ENCODE measurements at places on chromosomes 16 and 17.

DNA sequence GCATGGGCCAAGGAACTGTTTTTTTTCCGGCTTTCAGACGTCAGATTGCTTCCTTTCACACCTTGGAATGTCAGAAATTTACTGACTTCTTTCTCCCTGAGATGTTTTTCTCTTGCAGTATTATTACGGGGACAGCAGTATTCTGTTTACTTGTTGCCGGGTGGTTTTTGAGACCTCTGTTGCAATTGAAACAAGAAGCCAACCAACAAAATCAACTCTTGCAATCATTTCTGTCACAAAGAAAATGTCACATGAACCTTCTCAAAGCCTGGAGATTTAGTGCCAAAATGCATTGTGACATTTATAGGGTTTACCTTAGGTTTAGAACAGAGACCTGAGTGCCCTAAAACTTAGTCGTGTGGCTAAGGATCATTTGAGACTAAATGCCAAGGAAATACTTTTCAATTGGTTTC lies 174.3 kb downstream of the MAP2K6 start:
- H3K4me1 ChIP-seq = peaks cover 13% of the 10 kb centered on the region
- H3K4me3 ChIP-seq = no peak overlapping the region
- no peaks in the 10 kb centered on the region for H3K36me3 ChIP-seq
- no peaks in the 10 kb centered on the region for H3K27me3 ChIP-seq

DNA sequence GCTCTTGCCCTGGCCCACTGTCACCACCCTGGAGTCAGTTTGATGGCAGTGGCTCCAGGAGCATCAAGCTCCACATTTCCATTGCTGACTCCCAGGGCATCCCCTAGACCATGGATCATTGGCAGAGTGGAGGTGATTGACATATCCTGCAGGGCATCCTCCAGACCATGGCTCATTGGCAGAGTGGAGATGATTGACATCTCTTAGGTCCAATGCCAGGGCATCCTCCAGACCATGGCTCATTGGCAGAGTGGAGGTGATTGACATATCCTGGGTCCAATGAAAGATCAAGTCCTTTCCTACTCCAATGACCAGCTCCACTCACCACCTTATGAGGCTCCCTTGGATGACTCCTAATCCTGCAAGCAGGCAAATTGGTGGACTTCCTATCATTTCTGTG lies 174.3 kb upstream of the NLRP1 start:
- H3K4me3 ChIP-seq = no peak overlapping the region
- no peak for DNase-seq
- no peak overlapping the region for H3K27ac ChIP-seq
- H3K27me3 ChIP-seq = no peaks in the 10 kb centered on the region

- H3K4me1 ChIP-seq = no peaks in the 10 kb centered on the region
- H3K4me3 ChIP-seq = no peak overlapping the region
- H3K27ac ChIP-seq = no peak overlapping the region
- H3K27me3 ChIP-seq = no peaks in the 10 kb centered on the region
- no peak for DNase-seq
Observed at GRCh38 chr17:13931111-13931526, 138.2 kb upstream of the COX10 start.

- H3K4me1 ChIP-seq = peaks cover 66% of the 10 kb centered on the region
- peak overlapping the region; percentile 66 for H3K27ac ChIP-seq
- H3K36me3 ChIP-seq = peaks cover 45% of the 10 kb centered on the region
- H3K27me3 ChIP-seq = no peaks in the 10 kb centered on the region
Observed at GRCh38 chr17:77404812-77405581, 264.2 kb downstream of the SEC14L1 start.

- H3K4me3 ChIP-seq = no peak overlapping the region
- peaks cover 14% of the 10 kb centered on the region for H3K36me3 ChIP-seq
- no peak overlapping the region for H3K27ac ChIP-seq
- H3K4me1 ChIP-seq = 0 out of 2 replicates have a peak, but pooled peaks cover 4% of the 10 kb centered on the region
Observed at GRCh38 chr16:57115514-57116182, 23.3 kb downstream of the CPNE2 start.

GRCh38 chr17:37358830-37359681 lies 16.7 kb upstream of the C17orf78 start:
- H3K4me1 ChIP-seq = peaks cover 20% of the 10 kb centered on the region
- peaks cover 3% of the 10 kb centered on the region for H3K36me3 ChIP-seq
- H3K4me3 ChIP-seq = peak overlapping the region; percentile 70
- peak; percentile 95 for DNase-seq
- peak overlapping the region; percentile 60 for H3K27ac ChIP-seq
- H3K27me3 ChIP-seq = no peaks in the 10 kb centered on the region

DNA sequence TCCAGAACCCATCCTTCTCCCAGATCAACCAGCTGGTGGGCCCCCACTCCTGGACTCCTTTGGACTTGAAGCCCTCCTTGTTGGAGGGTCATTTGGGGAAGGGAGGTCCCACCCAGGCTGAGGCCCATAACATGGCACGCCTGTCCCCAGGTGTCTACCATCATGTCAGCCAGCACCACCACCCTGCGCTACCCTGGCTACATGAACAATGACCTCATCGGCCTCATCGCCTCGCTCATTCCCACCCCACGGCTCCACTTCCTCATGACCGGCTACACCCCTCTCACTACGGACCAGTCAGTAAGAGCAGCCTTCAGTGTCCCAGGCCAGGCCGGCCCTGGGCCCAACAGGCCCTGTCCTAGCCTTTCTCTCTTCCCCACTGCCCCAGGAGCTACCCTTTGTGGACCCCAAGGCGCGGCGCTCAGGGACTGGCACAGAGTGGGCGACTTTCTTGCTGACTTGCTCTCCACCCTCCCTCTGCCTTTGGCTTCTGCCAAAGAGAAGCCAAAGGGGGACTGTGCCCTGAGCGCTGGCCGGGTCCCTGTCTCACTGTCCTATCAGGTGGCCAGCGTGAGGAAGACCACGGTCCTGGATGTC lies 4.3 kb downstream of the TUBG1 start:
- DNase-seq = no peak
- peaks cover 45% of the 10 kb centered on the region for H3K36me3 ChIP-seq
- H3K4me1 ChIP-seq = peaks cover 5% of the 10 kb centered on the region
- H3K27ac ChIP-seq = no peak overlapping the region

- H3K27ac ChIP-seq = no peak overlapping the region
- no peak for DNase-seq
- H3K4me3 ChIP-seq = no peak overlapping the region
- H3K4me1 ChIP-seq = peaks cover 16% of the 10 kb centered on the region
- H3K27me3 ChIP-seq = no peaks in the 10 kb centered on the region
Observed at GRCh38 chr17:66966704-66967418, 2.4 kb downstream of the CACNG4 start.

DNA sequence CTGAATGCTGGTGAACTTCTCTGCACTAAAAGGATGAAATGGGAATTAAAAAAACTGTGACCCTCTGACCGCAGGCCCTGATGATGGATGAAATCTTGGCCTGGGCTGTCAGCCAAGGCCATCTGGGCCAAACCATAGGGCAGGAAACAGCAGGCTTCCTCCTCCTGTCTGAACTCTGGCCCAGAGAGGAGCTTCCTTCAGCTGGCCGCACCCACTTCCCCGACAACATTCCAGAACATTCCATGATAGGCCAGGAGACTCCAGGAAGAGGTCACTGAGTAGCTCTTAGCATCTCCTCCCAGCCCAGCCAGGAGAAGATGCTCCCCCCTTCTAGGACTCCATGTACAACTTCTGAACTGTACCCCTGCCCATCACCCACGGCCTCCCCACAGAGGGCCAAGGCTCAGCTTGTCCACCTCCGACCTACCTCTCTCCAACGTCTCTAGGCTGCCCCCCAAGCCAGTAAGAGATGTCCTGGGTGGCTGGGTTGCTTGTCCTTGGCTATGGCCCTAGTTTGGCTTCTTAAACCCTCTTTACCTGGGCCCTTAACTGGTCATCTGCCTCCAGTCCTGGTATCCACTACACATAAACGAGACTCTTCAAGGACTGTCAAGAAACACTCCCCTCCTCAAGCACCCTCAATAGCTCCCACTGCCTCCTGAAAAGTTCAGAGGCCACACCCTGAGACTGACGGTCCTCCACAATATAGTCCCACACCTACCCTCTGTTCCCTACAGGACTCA lies 1.7 kb downstream of the RPH3AL start:
- H3K36me3 ChIP-seq = no peaks in the 10 kb centered on the region
- H3K27ac ChIP-seq = no peak overlapping the region
- H3K27me3 ChIP-seq = no peaks in the 10 kb centered on the region
- no peaks in the 10 kb centered on the region for H3K4me1 ChIP-seq

DNA sequence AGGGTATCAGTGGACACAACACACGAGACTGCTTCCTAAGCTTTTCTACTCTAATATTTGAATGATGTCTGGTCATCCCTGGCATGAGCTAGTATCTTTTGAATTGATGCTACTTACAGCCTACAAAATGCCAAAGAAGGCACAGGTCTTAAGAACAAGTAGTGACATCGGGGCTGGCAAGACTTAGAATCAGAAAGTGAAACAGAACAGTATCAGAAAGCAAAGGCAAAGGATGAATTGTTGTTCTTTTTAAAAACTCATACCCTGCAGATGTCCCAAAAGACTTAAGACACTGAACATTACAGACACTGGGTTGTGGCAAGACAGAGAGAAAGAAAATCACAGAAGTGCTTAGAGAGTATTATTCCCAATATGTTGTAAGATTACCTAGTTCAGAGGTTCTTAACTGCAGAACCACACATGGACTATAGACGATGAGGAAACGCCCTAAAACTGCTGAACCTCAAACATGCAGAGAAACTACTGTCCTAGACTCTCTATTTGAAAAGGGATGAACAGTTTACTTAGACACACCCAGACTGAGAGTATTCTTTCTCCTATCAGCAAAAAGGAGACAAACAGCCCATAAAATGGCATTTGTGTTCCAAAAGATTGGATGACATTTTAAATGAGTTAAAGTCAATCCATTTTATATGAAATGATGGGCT lies 12.5 kb downstream of the ZNF19 start:
- no peak overlapping the region for H3K27ac ChIP-seq
- peaks cover 26% of the 10 kb centered on the region for H3K4me1 ChIP-seq
- DNase-seq = no peak
- peaks cover 24% of the 10 kb centered on the region for H3K36me3 ChIP-seq

DNA sequence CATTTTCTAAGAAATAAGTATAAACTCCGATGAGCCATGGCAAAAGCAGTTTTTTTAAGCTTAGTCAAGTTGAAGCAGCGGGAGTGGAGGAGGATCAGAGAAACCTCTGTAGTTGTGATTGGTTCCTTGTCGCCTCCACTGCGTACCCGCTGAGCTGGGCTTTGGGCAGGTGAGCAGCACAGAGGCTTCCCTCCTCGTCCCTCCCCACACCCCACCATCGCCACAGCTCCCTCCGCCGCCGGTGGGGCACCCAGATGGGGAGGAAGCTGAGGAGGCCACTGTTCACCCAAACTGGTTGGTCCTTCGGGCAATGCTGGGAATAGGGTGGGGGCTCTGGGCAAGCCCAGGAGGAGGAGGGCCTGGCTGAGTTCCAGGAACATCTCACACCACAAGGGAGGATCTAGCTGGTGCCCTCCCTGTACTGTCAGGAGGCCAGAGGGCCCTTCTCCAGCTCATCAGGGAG lies 5.2 kb upstream of the MRPL38 start:
- peaks cover 8% of the 10 kb centered on the region for H3K36me3 ChIP-seq
- H3K27me3 ChIP-seq = no peaks in the 10 kb centered on the region
- no peak overlapping the region for H3K4me3 ChIP-seq
- H3K4me1 ChIP-seq = peaks cover 8% of the 10 kb centered on the region
- no peak for DNase-seq
- no peak overlapping the region for H3K27ac ChIP-seq

DNA sequence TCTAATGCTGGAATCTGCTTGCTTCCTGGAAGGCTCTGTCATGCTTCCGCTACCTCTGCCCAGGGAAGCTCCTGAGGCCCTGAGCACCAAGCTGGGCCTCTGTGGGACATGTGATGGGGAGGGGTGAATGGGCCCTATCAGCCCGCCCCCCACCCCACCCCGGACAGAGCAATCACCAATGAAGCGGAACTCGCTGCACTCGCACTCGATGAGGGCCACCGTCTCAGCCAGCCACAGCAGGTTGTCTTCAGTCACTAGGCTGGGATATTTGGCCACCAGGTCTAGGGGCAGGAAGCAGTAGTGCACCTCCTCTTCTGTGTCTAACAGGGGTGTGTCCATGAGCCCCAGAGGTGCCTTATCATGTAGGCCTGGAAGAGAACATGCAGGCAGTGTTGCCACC lies 23.6 kb downstream of the KCTD19 start:
- H3K36me3 ChIP-seq = no peaks in the 10 kb centered on the region
- H3K27me3 ChIP-seq = no peaks in the 10 kb centered on the region
- no peak overlapping the region for H3K4me3 ChIP-seq
- H3K27ac ChIP-seq = no peak overlapping the region
- no peaks in the 10 kb centered on the region for H3K4me1 ChIP-seq

GRCh38 chr17:67729903-67730302 lies 12.2 kb downstream of the NOL11 start:
- peaks cover 97% of the 10 kb centered on the region for H3K36me3 ChIP-seq
- H3K4me1 ChIP-seq = no peaks in the 10 kb centered on the region
- DNase-seq = no peak
- H3K27me3 ChIP-seq = no peaks in the 10 kb centered on the region

DNA sequence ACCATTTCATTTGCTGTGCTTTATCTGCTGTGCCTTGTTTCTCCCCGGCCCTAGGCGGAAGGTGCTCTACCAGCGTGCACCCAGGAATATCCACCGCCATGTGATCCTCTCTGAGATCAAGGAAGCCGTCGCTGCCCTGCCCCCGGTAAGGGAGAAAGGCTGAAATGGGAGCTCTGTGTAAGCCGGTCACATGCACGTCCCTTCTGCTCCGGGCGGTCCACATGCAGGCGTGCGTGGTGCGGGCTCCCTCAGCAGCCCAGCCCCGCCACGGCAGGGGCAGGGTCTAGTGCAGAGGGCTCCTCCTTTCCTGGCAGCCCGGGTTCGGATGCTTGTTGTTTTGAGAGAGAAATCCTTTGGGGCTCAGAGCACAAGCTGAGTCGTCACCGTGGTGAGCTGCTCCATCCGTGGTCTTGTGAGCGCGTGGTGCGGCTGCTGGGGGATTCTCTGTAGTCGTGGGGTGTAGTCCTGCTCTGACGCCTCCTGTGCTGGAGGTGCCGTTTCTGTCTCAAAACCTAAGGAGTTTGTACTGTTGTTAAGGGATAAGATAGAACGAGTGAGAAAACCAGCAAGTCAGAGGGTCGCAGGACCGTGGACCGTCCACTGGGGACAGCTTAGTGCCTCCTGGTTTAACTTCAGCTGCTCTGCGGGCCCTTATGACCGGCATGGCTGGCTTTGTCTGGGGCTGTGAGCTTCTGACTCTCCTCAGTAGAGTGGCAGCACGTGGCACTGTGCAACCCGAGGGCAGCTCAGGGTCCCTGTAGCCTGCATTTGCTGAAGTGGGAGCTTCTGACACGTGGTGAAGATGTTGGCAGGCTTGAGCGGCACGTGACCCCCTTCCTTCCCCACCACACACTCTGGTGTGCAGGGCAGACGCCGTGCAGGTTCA lies 12.3 kb upstream of the MC1R start:
- DNase-seq = no peak
- peaks cover 5% of the 10 kb centered on the region for H3K4me1 ChIP-seq
- no peak overlapping the region for H3K27ac ChIP-seq
- no peak overlapping the region for H3K4me3 ChIP-seq
- no peaks in the 10 kb centered on the region for H3K27me3 ChIP-seq

DNA sequence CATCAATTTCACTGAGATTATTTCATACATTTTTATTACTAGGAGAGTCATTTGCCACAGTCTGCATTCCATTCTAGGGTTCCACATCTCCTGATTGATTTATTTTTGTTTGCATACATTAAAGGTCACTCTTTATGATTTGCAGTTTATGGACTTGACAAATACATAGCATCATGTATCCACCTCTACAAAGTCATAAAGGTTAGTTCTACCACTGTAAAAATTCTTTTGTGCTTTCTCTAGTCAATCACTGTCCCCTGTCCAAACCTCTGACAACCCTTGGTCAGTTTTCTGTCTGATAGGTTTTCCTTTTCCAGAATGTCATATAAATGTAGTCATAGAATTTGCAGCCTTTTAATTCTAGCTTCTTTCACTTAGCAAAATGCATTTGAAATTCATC lies 434.6 kb upstream of the MON1B start:
- no peak overlapping the region for H3K4me3 ChIP-seq
- no peak for DNase-seq
- H3K4me1 ChIP-seq = no peaks in the 10 kb centered on the region
- no peaks in the 10 kb centered on the region for H3K36me3 ChIP-seq
- H3K27ac ChIP-seq = no peak overlapping the region
